Bronchial epithelial cell (primary cell): ENCODE measurements at places on chromosomes 6 and 20. TPM values are rescaled to one million over a fixed set of nuclear protein-coding genes. Genes with fewer than 3 reads are reported as not detected.

TFAP2D gene
- total RNA-seq: not detected in 2 replicates

OR2H2 gene
- total RNA-seq: not detected in 2 replicates

MRPS10 gene
- 71.6 and 74.5 TPM in 2 replicates for total RNA-seq

PSORS1C1 gene
- total RNA-seq: 5.1 and 6.3 TPM in 2 replicates

ADAM33 gene
- total RNA-seq: under 0.01 and 0.53 TPM in 2 replicates

RUNX2 gene
- total RNA-seq: 0.38 and 0.79 TPM in 2 replicates

C20orf144 gene
- total RNA-seq: 0.13 TPM in 1 of 2 replicates, not detected in the other

TMX4 gene
- 11.6 and 19.5 TPM in 2 replicates for total RNA-seq

APOBEC2 gene
- total RNA-seq: not detected in 2 replicates

COX4I2 gene
- total RNA-seq: not detected in 2 replicates

HLA-DRB5 gene
- not detected in 2 replicates for total RNA-seq

SEMG1 gene
- total RNA-seq: not detected in 2 replicates

REM1 gene
- total RNA-seq: not detected in 2 replicates

COL9A1 gene
- not detected in 2 replicates for total RNA-seq

SMLR1 gene
- total RNA-seq: not detected in 2 replicates

FILIP1 gene
- under 0.01 and 0.26 TPM in 2 replicates for total RNA-seq

CST7 gene
- total RNA-seq: not detected in 2 replicates

BCAS1 gene
- 0.90 TPM in 1 of 2 replicates, not detected in the other for total RNA-seq

PGC gene
- not detected in 2 replicates for total RNA-seq

ARMC2 gene
- total RNA-seq: 0.26 and 0.77 TPM in 2 replicates
